Mesenteric fat pad (tissue), 1 donor: ENCODE measurements at places on chromosomes 2 and 18. TPM values are rescaled to one million over a fixed set of nuclear protein-coding genes. Genes with fewer than 3 reads are reported as not detected.

The IL1F10 gene
- not detected for total RNA-seq

The TTR gene
- not detected for total RNA-seq

The IL1R2 gene
- 101 TPM for total RNA-seq

The VWA3B gene
- not detected for total RNA-seq

The MALL gene
- total RNA-seq, result 20.8 TPM

The IL36B gene
- total RNA-seq, result not detected

The CNTNAP5 gene
- total RNA-seq, result not detected

The OST4 gene
- 275 TPM for total RNA-seq

The KDM3A gene
- total RNA-seq, result 22.1 TPM

The CHRND gene
- not detected for total RNA-seq

The CTAGE1 gene
- not detected for total RNA-seq

The KCNK3 gene
- 1.9 TPM for total RNA-seq

The KCNJ3 gene
- not detected for total RNA-seq

The NTSR2 gene
- not detected for total RNA-seq

The LCT gene
- total RNA-seq, result 0.77 TPM

The IAH1 gene
- total RNA-seq, result 59.7 TPM

The MEP1B gene
- 0.42 TPM for total RNA-seq

The NGEF gene
- total RNA-seq, result 0.35 TPM

The STARD6 gene
- total RNA-seq, result not detected

The PDE11A gene
- total RNA-seq, result 1.00 TPM

The KLF7 gene
- total RNA-seq, result 68.9 TPM

The SERPINB5 gene
- not detected for total RNA-seq

The VAMP8 gene
- 73.3 TPM for total RNA-seq

The NFATC1 gene
- 35.4 TPM for total RNA-seq

The ZNF804A gene
- total RNA-seq, result not detected

The MC5R gene
- not detected for total RNA-seq

The C2orf78 gene
- total RNA-seq, result not detected

The SERPINB2 gene
- total RNA-seq, result 6.6 TPM

The OSBPL6 gene
- total RNA-seq, result 0.39 TPM

The ADI1 gene
- total RNA-seq, result 63.6 TPM

The EFEMP1 gene
- 446 TPM for total RNA-seq

The CFC1B gene
- total RNA-seq, result not detected

The SLC9A4 gene
- total RNA-seq, result not detected

The ALPI gene
- 0.71 TPM for total RNA-seq

The LAPTM4A gene
- total RNA-seq, result 221 TPM

The GAD1 gene
- not detected for total RNA-seq

The LOXL3 gene
- 8.2 TPM for total RNA-seq

The MYL1 gene
- total RNA-seq, result not detected

The FBXO15 gene
- total RNA-seq, result 0.29 TPM
